CD4-positive, CD25-positive, alpha-beta regulatory T cell (primary cell): ENCODE measurements at places on chromosomes 5 and 9. TPM values are rescaled to one million over a fixed set of nuclear protein-coding genes. Genes with fewer than 3 reads are reported as not detected.

Gene FAT2
- polyA plus RNA-seq, result not detected

Gene ADRA1B
- not detected for polyA plus RNA-seq

Gene CRAT
- polyA plus RNA-seq, result 10.9 TPM

Gene GADD45G
- polyA plus RNA-seq, result 0.16 TPM

Gene ELAVL2
- polyA plus RNA-seq, result not detected

Gene LCP2
- 197 TPM for polyA plus RNA-seq

Gene ENTPD2
- polyA plus RNA-seq, result not detected

Gene SPINK4
- not detected for polyA plus RNA-seq

Gene IFNA10
- polyA plus RNA-seq, result not detected

Gene PCDHA12
- polyA plus RNA-seq, result not detected

Gene FOXI1
- not detected for polyA plus RNA-seq

Gene FRMD3
- polyA plus RNA-seq, result not detected

Gene SPARC
- polyA plus RNA-seq, result not detected

Gene SPINK5
- not detected for polyA plus RNA-seq

Gene SRD5A1
- polyA plus RNA-seq, result 9.5 TPM

Gene LOX
- polyA plus RNA-seq, result not detected

Gene TEX53
- polyA plus RNA-seq, result not detected

Gene C5orf52
- not detected for polyA plus RNA-seq

Gene SLC30A5
- 25.9 TPM for polyA plus RNA-seq

Gene PRRX2
- polyA plus RNA-seq, result not detected

Gene C7
- not detected for polyA plus RNA-seq

Gene PCDHGA5
- not detected for polyA plus RNA-seq

Gene FXN
- 44.0 TPM for polyA plus RNA-seq

Gene BNC2
- not detected for polyA plus RNA-seq
